ENCODE measurements at places on chromosomes 12 and 14.

- DNase-seq: peak; percentile 53
Observed at GRCh38 chr12:79988368-79988767, 53.5 kb upstream of the PPP1R12A start.

DNA sequence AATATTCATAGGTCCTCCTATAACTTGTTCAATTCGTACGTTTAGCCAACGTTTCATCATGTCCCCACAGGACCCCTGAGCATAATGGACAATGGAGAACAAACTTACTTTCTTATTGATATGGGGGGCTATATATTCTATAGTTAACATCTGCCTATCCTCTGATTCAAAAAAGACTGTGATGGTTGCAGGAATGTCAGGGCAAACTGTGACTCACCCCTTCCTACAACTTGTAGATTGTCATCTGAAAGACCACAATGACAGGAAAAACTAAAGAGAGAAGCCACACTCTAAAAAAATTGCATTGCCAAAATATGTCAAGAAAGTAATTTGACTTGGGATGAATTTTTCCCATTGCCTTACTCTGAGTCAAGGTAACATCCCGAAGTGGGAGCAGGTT lies 50.8 kb downstream of the CATSPERB start:
- DNase-seq: no peak

- DNase-seq: no peak
Observed at GRCh38 chr14:55220230-55220629, 28.8 kb upstream of the DLGAP5 start.

GRCh38 chr12:109462868-109463692 lies 14.0 kb downstream of the KCTD10 start:
- peak; percentile 86 for DNase-seq

GRCh38 chr14:99875421-99875820 lies 82.2 kb downstream of the EML1 start:
- DNase-seq: no peak

GRCh38 chr14:29925736-29926135 lies 1.9 kb downstream of the PRKD1 start:
- DNase-seq: peak; percentile 14

DNA sequence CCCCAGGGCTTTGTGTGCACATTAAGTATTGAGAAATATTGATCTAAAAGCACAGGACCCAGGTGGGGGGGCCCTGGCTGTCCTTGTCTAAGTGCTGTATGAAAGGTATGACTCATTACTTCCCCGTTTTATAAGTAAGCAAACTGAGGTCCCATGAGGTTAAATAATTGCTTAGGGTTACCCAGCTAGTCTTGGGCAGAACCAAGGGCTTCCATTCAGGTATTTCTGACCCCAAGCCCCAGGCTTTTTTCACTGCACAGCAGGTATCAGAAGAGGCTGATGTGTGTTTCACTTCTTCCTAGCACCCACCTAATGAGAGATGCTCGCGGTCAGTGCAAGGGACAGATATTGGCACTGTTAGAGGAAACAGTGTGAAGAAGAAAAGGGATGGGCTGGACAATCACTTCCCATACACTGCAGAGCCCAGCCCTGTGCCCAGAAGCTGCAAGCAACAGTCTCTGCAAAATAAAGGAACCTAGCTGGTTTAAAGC lies 4.7 kb upstream of the TC2N start:
- no peak for DNase-seq

DNA sequence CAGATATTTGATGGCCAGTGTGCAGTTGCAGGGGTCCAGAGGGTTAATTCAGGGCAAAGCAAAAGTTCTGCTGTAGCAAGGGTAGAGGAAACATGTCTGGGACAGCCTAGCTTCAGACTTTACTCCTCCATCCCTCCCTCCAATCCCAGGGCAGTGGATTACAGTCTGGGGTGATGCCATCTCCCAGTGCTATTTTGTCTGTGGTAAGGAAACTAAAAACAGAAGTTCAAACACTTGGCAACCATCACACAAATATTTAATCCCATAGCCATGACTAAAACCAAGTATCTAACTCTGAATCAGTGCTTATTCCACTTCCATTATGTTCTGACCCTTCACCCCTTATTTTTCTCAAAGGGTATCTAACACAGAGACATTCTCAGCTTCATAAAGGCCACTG lies 61.8 kb downstream of the PIK3C2G start:
- DNase-seq: peak; percentile 56

DNA sequence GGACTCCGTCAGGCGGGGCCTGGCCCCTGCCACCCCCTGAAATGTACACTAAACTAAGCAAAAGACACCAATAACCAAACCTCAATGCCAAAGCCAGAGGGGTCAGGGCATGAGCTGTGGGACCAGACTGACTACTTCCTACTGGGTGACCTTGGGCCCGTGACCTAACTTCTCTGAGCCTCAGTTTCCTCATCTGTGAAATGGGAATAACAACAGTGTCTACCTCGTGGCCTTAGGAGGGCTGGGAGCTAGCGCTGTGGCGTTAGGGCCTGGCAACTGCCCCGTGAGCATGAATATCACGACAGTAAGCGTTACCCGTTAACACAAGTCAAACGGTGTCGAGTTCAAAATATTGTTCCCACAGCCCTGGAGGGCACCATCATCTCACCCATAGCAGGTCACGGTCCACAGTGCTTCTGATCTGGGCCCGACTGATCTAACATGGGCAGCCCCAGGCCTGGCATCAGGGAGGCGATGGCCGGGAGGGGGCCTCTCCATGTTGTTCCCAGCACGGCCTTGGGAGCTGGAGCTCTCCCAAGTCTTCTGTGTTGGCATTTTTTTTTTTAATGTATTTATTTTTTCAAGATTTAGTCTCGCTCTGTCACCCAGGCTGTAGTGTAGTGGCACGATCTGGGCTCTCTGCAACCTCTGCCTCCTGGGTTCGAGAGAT lies 52.2 kb downstream of the TESC start:
- DNase-seq: no peak

- DNase-seq: no peak
Observed at GRCh38 chr12:57210926-57211692, 5.5 kb upstream of the NXPH4 start.

- no peak for DNase-seq
Observed at GRCh38 chr14:28875934-28876571, 109.5 kb downstream of the FOXG1 start.

DNA sequence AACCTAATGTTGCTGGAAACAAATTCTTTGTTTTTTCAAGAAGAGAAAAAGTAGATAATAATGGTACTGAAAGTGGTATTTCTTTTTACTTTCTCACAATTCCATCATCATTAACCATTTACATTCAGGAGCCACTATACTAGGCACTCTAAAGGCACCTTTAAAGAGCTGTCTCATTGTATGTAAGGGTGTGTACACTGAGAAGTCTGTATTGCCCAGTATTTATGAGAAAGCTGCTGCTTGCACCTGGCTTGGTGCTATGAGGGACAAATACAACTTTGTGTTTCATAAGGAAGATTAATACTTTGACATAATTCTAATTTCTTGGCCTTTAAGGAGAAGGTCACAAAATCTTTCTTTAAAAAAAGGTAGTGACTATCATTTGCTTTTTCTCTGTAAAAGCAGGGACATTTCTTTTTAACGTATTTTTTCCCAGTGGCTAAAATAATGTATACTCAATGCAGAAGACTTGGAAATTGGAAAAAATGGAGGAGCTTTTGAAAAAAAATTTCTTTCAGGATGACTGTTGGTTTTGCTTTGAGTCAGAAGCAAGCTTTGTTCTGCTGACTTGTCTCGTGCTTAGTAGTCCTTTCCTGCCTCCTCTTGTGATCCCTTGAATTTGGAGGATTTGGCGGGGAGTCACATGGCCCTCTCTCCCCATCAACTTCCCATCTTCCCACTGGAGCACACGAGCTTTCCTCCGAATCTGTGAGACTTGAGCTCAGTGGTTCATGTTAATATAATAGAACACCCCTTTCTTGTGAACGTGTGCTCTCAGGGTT lies 50.1 kb downstream of the RASSF3 start:
- DNase-seq: no peak

- no peak for DNase-seq
Observed at GRCh38 chr14:105745433-105746123, 219.2 kb downstream of the TMEM121 start.

- DNase-seq: no peak
Observed at GRCh38 chr12:116933091-116933490, 22.3 kb downstream of the FBXW8 start.

GRCh38 chr12:128138125-128138524 lies 128.8 kb upstream of the TMEM132C start:
- no peak for DNase-seq

- DNase-seq: no peak
Observed at GRCh38 chr14:89956661-89957009, 908 bp downstream of the TDP1 start.

DNA sequence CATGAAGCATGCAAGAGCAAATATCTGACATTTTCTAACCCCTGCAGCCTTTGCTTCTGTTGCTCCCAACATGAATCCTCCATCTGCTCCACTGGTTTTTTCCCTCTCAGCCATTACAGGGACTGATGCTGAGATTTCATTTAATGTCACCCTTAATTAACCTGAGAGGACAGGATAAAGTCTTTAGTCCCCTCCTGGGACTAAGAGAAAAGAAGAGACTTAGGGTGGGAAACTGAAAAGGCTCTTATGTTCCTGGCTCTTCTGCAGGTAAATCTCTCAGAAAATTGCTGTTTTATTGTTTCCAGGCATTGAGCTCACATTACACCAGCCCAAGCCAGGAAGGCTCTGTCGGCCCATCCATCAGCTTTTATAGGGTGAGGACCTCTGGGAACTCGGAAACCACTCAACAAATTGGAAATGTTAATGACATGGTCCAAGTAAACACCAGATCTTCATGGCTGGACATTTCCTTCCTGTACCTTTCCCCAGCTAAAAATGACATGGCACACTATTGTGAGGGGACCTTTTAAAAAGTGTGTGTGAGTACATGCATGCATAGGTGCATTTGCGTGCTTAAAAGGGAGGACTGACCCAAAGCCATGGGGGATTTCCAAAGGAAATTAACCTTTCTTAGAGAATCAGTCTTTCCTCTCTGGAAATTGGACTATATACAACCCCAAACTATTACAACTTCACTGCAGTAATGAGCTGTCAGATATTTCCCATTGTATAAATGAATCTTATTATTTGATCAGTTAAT lies 408.1 kb upstream of the TMTC1 start:
- no peak for DNase-seq

DNA sequence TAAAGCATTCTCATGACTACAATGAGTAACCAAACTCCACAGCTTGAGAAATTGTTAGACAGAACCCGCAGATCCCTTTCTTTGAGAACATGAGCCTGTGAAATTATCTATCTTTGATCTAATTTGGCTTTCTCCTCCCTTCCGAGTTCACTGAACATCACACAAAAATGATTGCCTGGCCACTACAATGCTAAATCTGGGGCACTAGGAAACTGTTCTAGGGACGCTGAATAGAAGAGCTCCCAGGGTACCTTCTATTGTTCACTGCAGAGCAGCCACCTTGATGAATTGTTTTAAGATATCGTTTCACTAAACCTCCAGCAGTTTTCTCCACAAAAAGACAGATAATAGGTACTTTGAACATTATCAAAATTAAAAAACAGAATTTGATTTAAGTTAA lies 47.5 kb downstream of the SINHCAF start:
- DNase-seq: no peak

DNA sequence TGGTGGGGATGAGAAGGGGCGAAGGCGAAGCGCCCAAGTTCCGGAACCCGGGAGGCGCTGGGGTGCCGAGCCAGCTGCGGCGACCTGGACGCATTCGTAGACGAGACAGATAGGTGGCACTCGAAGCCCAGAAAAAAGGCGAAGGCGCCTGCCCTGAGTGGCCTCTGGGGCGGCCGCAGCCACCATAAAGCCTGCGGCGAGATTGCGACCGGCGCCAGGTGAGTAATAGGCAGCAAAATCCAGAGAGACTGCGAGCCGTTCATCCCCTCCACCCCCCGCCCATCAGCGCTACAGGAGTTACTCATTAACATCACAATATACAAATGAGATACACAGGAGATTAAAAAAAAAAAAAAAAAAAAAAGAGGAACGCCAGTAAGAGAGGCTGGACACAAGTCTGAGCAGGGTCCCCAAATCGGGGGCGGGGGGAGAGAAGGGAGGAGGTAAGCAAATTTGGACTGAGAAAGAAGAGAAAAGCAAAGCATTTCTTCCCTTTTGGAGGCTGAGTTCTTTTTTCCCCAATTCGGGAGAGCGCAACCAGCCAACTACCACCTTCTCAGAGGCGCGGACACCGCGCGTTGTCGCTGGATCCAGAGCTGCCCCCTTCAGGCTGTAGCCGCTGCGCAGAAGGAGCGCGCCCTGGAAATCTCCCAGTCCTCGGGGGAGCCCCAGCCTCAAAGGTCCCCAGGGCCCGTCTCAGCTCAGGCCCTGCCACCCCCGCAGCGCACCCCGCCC lies 15.7 kb downstream of the TBX3 start:
- peak; percentile 93 for DNase-seq

- no peak for DNase-seq
Observed at GRCh38 chr14:24067133-24068082, 4.0 kb upstream of the CPNE6 start.

Data from AG20443 (cell line).